NCI-H510A treated with DMSO at 0.1 percent for 48 hours (cell line): ENCODE measurements at places on chromosomes 5 and 9.

DNA sequence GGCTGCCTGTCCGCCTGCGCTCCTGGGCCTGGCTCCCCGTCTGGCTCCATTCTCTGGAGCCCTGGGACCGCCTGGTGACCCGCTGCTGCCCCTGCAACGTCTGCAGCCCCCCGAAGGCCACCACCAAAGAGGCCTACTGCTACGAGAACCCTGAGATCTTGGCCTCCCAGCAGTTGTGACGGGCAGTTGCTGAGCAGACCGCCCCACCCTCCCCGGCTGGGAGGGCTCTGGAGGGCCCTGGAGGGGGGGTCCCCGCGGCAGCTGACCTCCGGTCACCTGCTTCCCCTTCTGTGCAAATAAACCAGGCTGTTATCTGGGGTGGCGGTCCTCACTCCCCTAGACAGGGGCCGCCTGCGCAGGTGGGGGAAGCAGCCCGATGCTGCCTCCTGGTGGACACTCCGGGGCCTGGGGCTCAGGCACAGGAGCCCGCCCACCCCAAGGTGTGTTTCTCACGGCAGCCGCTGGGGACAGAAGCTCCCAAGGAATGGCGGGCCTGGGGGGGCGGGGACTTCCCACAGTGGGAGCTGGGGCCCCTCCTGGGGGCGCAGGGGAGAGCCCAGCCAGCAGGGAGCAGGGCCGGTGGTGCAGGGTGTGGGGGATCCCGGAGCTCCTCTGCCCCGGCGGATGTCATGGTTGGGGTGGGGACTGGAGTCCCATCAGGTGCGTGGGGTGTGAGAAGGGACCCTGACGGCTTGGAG is 4.7 kb upstream of the TUBB4B start:
- peak; percentile 72 for DNase-seq

DNA sequence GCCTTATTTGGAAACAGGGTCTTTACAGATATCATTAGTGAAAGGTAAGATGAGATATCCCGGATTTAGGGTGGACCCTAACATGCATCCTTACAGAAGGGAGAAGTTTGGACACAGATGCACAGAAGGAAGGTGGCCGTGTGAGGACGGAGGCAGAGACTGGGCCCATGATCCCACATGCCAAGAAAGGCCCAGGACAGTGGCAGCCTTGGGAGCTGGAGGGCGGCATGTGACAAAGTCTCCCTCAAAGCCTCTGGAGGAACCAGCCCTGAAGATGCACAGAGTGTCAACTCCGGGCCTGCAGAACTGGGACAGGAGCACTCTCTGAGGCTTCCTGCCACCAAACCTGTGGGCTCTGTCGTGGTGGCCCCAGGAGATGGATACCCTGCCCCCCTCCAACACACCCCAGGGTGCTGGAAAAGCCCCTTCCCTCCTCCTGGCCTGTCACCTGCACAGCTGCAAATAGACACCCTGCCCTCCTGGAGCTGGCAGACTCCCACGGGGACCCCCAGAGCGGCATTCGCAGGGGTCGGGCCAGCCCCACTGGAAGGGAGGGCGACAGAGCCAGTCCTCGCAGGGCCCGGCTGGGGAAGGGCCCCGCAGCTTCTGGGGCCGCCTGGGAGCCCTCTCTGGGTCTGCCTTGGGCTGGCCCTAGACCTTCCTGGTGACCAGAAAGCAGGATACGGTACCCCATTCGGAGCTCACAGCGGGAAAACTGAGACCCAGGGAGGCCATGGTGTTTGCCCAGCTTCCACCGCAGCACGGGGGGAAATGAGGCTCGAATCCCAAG is 7.9 kb downstream of the NACC2 start:
- no peak for DNase-seq

- DNase-seq, result peak; percentile 55
Observed at GRCh38 chr5:17314907-17315471, 97.6 kb downstream of the BASP1 start.

DNA sequence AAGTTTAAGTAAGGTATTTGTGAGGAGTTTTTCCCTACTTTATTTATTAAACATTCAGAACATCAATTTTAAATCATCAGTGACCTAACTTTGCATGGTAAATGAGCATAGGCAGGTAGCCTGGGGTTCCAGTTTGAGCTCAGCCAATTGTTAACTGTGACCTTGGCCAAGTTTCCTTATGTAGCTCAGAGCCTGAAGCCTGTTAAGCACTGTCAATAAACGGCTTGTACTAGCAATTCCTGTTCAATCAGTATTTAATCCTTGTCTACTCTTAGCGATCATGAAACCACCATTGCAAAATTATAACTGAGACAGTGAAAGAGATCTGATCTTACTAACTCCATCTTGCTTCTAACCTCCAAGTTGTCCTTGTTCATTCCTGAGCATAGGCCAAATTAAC is 4.7 kb upstream of the SOWAHA start:
- DNase-seq, result no peak

DNA sequence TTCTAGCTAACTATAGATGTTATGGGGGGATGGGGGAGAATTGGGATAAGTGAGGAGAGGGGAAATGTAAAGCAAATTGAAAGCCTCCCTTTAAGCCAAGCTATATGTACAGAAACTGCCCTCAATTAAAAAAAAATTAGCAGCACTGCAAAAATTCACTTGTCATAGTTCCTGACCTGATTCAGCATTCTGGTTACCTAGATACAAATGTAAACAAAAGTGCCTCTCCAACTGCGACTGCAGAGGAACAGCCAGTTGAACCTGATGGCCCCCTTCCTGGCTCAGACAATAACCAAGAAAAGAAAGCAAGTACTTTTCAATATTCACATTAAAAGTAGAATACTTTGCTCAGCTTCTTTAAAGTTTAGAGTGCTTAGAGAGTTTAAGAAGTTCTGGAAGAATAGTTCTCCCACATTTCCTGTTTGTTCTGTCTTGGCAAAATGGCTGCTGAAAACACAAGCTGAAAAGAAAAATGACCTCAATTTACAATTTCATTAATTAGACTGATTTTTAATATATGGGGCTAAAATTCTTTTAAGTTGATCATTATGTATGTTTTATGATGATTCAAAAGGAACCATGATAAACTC is 1.5 kb downstream of the FAM81B start:
- peak; percentile 36 for DNase-seq

DNA sequence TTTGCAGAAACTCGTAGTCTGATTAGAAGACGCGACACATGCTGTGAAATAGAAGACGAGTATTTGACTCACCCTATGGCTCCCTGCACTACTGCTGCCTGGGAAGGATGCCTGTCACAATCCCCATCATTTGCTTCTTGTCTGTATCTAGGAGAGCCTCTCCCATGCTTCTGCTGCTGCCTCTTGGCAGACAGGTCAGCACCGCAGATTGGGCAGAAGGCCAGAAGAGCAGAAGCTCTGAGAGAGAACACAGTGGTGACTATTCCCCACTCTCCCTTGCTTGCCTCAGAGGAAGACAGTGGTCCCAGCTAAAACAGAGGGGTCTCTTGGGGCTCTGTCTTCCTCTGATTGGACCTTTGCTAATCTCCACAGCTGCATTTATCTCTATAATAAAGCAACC is 84.0 kb upstream of the SMIM32 start:
- no peak for DNase-seq

DNA sequence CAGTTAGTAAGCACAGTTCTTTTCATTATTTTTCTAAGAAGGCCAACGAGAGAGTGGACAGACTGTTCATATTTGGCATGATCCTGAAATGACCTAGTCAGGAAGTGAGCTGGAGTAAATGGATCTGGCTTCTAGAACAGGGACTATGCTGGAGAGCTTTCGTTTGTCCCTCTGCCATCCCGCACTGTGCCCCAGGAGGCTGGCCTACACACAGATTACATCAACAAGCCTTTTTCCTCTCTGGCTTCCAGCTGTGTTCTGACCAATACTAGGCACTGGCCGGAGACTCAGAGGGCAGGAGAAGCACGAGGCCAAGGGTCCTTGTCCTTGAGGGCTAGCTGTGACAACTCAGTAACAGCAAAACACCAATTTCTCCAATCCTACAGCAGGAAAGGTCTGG is 127.8 kb downstream of the MED27 start:
- DNase-seq, result no peak

GRCh38 chr5:109566361-109566760 is 123.4 kb upstream of the MAN2A1 start:
- DNase-seq, result no peak

GRCh38 chr5:61842840-61843239 is 463.2 kb upstream of the KIF2A start:
- no peak for DNase-seq

DNA sequence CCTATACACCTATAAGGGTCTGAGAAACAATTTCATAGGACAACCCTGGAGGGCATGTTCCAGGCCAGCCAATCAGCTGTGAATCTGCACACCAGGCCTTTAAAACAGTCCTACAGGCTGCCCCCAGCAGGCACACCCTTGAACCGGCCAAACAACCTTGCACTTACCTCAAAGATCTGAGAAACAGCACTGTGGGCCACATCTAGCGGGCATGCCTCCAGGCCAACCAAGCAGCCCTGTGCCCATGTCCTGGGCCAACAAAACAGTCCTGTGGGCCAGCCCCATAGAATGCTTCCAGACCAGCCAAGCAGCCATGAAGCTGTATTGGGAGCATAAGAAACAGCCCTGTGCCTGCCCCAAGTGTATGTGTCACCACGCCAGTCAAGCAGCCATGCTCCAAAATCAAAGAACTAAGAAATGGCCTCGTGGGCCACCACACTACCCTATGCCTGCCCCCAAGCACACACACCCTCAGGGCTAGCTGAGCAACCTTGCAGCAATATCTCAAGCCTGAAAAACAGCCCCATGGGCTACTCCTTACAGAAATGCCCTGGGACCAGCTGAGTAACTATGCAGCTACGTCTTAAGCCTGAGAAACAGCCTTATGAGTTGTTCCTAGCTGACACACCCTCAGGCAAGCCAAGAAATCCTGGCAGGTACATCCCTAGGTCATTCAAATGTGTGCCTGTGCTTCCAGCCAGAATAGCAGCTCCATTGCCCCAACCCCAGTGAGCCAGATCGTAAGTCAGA is 2243.8 kb upstream of the C9orf72 start:
- DNase-seq, result no peak

DNA sequence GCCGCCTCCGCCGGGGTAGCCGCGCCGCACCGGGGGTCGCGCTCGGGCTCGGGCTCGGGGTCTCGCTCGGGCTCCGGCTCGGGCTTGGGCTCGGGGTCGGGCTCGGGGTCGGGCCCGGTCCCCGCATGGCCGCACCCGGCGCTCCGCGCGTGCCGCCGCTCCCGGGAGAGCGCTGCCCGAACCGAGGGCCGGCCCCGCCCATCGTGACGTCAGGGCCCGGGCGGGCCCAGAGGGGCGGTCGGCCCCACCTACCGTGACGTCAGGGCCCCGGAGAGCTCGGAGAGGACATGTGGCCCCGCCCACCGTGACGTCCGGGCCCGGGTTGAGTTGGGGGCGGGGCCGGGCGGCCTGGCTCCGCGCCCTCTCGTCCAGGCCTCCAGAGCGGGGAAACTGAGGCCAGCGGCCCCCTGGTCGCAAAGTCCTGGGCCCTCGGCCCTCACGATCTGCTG is at the start of gene NSMF:
Gene NSMF (minus strand): TSS at position 183 of the 449 bp plus-strand sequence. CDS start 232 bp downstream, outside the sequence.
- DNase-seq, result peak; percentile 86

GRCh38 chr9:74117731-74118130 is 379.4 kb upstream of the RORB start:
- no peak for DNase-seq

GRCh38 chr5:175059687-175060211 is 335.4 kb downstream of the MSX2 start:
- DNase-seq, result peak; percentile 12

GRCh38 chr5:80998590-80998979 is 38.4 kb downstream of the RASGRF2 start:
- DNase-seq, result no peak

DNA sequence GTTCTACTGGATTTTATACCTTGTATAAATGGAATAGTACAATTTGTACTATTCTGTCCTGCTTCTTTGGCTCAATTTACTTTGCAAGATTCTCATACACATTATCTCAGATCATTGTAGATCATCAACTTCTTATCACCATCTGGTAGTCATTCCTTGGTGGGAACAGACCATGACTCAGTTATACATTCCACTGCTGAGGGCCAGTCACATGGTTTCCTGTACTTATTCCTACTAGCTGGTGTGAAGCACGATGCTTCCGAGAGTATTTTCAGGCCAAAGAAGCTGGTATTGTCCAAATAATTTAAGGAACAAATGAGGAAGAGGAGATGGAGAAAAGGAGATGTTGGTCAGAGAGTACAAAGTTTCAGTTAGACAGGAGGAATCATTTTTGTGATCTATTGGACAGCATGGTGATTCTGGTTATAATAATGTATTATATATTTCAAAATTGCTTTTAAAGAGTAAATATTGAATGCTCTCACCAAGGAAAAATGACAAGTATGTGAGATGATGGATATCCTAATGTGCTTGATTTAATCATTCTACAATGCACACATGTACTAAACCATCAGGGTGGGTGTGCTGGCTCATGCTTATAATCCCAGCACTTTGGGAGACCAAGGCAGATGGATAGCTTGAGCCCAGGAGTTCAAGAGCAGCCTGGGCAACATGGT is 124.1 kb downstream of the SYK start:
- no peak for DNase-seq

DNA sequence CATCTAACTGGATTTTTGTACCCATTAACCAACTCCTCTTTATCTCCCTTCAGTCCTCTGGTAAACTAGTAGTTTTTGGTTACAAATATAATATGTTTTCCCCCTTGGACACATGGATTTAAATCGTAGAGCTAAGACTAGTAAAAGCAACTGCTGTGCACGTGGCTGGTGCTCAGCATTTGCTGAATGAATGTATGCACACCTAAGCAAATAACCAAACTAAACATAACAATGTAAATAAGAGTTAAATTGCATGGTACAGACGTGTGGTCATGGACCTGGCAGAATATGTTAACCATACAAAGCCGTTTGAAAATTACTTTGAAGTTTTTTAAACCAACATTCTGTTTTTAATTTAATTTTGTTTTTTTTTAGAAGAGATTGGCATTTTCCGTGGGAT is 65.2 kb upstream of the FYB1 start:
- peak; percentile 33 for DNase-seq

DNA sequence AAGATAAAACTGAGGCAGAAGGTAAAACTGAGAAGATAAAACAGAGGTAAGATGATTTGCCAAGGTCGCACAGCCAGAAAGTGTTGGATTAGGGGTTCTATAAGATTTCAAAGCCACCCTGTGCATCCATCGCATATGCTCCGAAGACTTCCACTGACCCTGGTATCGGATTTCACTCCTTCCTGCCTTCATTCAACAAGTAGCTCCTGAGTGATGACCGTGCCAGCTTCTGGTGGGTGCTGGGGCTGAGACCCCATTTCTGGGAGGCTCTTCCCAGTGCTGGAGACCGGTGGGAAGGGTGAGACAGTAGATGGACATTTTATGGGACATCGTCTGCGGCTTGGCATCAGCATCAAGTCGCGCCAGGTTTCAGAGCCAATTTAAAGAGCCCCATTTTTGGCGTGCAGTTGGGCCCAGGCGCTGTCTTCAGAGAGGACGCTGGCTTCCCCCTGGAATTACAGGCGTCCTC is 53.7 kb upstream of the DAB2IP start:
- no peak for DNase-seq

DNA sequence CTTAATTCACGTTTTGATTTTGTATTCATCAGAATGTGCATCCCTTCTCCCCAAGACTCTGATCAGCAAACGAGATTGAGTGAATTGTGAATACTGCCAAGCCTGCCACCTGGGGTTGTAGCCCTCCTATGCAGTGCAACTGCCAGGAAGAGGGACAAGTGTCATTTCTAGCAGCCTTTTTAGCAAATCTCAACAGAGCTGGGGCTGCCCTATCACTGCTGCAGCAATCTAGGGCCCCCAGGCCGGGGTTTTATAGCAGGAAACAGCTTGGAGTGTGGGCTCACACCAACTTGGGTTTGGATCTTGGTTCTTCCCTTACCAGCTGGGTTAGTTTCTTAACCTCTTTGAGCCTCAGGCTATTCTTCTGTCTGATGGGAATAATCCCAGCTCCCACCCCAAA is 4.0 kb downstream of the CSF1R start:
- no peak for DNase-seq

- DNase-seq, result no peak
Observed at GRCh38 chr5:13580058-13580457, 364.4 kb downstream of the DNAH5 start.
